ENCODE measurements at places on chromosomes 2 and 18.

DNA sequence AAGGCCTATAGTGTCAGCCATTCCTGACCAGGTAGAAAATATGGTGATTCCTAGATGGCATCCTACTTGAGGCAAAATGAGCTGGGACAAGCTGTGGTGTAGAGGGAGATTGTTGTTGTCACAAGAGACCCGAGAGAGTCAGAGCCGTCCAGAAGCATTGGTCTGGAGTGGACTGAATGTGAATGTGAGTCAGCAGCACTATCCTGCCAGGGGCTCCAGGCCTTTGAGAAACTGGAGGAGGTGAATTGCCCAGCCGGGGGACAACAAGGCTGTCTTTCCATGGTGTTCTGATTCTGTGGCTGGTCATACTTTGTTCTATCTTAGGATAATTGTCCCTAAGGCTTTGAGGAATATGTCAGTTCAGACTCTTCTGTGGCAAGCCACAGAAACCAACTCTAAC lies 29.4 kb upstream of the EIF2AK3 start:
- DNase-seq = peak; percentile 28

DNA sequence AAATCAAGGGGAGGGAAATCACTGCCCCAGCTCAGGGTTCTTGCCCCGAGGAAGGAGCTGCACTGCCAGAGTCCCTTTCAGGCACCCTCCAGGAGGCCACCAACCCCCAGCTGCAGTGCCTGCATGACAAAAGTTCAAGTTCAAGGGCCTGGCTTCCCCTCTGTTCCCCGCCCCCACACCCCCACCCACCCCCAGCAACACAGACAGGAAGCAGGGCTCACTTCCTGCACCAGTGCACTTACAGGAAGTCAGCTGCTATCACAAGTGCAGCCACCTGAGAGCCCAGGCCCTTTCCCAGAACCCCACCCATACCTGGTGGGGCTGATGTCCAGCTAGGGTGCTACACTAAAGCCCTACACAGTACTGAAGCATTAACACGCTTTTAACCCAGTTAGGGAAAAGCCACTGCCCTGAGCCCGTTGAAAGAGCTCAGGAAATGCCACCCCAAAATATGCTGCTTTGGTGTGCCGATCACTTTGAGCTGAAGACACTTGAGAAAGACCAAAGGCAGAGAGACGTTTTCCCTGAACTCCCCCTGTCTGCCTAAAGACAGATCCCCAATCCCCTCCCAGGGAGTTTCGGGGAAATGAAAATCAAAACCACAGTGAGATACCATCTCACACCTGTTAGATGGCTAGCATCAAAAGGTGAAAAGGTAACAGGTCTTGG lies 109.9 kb upstream of the CAB39 start:
- DNase-seq = no peak

- DNase-seq = no peak
Observed at GRCh38 chr2:195252018-195252417, 405.0 kb upstream of the SLC39A10 start.

- DNase-seq = no peak
Observed at GRCh38 chr18:57869221-57869620, 66.1 kb upstream of the ATP8B1 start.

- no peak for DNase-seq
Observed at GRCh38 chr2:215260097-215260677, 51.7 kb upstream of the ATIC start.

DNA sequence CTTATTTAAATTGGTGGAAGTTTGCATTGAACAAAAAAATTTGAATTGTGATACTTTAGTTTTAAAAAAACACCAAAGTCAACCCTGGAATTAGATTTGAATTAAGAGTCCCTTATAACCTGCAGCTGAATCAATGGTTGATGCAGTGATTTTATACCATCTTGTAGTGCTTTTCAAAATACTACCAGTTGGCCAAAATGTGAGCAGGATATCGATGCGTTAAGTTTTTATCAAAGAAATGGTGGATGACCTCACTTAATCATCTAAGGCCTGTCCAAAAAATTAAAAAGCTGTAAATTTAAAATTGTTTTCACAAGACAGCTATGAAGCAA lies 48.2 kb downstream of the OSBPL6 start:
- DNase-seq = no peak

- no peak for DNase-seq
Observed at GRCh38 chr2:101234169-101234938, 18.3 kb upstream of the CNOT11 start.

DNA sequence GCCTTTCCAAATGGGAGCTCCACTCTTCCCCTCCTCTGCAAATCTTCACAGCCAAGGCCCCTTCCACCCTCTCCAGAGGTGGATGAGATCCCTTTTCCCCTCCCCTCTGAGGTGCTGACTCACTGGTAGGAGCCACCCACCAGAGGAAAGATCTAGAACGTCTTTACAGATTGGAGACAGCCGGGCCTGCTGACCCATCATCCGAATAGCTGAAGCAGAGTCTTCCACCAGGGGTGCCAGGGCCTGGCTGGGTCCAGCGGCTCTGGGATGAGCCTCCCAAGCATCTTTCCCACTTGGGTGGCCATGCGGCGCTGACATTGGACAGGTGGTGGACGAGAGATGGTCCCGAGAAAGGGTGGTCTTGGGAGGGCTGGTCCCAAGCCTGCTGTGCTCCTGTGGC lies 9.0 kb downstream of the ERFE start:
- no peak for DNase-seq

DNA sequence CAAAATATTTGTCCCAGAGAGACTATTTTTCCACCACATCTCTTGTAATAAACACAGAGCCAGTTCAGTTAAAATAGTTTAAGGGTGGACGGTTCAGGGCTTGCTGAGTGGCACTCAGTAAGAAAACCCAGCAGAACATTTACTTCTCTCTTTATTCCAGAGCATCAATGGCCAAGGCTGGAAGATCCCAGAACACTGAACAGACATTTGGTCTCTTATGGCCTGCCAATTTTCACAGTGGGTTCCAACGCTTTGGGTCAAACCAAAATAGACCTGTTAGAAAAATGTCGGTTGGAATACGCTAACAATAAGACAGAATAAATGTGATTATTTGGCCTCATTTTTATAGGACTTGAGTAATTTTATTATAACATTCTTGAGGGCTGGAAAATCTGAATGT lies 580.3 kb upstream of the TMEFF2 start:
- no peak for DNase-seq
